Neural crest cell (in vitro differentiated cells): ENCODE measurements at places on chromosomes 7 and 10. TPM values are rescaled to one million over a fixed set of nuclear protein-coding genes. Genes with fewer than 3 reads are reported as not detected.

The ITPRID1 gene
- total RNA-seq, result not detected in 2 replicates

GRCh38 chr10:28922127-28922526 lies 244.8 kb downstream of the BAMBI start:
- DNase-seq, result no peak

- DNase-seq, result no peak
These were observed 1084.1 kb upstream of the PHF14 start for GRCh38 chr7:9889554-9889953.

The CCDC71L gene
- 16.5 and 18.5 TPM in 2 replicates for total RNA-seq

DNA sequence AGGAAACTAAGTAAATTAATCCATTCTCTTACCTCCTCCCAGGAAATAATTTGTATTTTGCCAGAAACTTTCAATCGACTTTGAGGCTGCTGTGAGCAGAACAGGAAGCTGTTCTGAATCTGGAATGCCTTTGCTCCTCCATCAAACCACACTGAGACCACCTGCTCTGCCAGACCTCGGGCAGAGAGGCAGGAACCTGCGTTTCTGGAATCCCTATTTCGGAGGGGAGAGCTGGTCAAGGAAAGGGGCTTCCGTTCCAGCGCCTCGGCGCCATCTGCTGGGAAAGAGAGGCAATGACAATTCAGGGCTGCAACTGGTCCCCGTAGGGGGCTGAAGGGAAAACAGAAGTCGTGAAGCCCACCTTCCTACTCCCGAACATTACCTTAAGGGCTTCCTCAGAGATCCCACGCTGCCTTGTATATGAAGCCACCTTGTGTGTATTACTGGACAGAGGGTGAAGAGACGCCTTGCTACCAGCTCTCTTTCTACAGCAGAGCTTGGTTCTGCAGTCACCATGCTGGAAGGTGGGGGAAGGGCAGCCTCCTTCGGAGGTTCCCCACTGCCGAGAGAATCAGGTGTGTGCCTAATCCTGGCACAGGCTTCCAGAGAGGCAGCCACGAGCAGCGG lies 31.2 kb downstream of the ZNF467 start:
- DNase-seq, result peak; percentile 85

- no peak for DNase-seq
These were observed 78.3 kb downstream of the UNCX start for GRCh38 chr7:1310936-1311335.

- no peak for DNase-seq
These were observed 335.6 kb downstream of the ADK start for GRCh38 chr10:74486659-74487058.

DNA sequence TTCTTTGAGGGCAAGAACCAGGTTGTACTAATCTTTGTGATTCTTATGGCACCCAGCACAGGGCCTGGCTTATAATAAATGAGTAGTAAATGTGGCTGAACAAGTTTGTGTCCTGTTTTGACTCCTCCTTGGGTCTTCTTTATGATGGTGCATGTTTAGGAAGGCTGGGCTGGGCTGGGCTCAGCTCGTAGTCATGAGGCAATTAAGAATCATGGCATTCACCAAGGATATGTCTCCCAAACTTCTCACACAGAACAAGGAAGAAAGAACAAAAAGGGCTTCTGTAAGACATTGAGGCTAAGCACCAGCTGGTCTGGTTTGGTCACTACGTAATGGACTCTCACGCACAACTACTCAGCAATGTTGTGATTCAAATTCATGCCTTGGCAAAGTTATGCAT lies 30.5 kb upstream of the YAE1 start:
- no peak for DNase-seq

DNA sequence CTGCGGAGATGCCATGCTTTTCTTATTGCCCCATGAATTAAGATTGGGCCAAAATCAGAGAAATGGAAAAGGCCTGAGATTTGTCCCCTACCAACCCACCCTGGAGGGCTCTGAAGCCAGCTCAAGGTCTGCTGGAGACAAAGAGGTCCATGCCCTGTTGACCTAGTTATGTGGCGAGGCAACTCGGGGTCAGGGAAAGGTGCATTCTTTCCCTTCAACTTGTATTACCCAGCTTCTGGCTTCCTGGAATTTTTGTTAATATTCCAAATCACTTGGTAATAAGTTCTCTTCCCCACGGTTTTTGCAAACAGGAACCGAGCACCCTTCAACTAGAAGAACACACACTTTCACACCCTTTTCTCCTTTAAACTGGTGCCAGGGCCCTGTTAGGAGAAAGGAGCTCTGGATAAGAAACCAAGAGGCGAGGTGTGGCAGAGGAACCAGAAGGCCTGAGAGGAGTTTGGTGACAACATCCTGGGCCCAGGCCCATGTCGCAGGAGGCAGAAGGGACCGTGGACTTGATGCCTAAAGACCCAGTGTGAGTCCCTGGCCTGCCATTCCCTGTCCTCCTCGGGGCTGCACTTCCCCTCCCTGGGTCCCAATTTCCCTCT lies 12.5 kb upstream of the SFRP5 start:
- DNase-seq, result no peak

DNA sequence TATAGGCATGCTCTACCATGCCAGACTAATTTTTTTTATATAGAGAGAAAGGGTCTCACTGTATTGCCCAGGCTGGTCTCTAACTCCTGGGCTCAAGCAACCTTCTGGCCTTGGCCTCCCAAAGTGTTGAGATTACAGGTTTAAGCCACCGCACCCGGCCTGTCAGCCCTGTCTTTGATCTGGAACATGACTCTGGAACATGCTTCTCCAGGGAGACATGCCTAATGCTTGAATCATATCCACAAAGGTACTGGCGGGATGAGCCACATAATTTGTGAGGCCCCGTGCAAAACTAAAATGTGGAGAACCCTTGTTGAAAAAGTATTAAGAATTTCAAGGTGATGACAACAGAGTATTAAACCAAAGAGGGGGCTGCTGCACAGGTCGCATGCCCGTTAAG lies 282.8 kb downstream of the ARHGAP12 start:
- DNase-seq, result no peak

The ZNF722 gene
- not detected in 2 replicates for total RNA-seq

The PRR15 gene
- 0.41 TPM in 1 of 2 replicates, not detected in the other for total RNA-seq

DNA sequence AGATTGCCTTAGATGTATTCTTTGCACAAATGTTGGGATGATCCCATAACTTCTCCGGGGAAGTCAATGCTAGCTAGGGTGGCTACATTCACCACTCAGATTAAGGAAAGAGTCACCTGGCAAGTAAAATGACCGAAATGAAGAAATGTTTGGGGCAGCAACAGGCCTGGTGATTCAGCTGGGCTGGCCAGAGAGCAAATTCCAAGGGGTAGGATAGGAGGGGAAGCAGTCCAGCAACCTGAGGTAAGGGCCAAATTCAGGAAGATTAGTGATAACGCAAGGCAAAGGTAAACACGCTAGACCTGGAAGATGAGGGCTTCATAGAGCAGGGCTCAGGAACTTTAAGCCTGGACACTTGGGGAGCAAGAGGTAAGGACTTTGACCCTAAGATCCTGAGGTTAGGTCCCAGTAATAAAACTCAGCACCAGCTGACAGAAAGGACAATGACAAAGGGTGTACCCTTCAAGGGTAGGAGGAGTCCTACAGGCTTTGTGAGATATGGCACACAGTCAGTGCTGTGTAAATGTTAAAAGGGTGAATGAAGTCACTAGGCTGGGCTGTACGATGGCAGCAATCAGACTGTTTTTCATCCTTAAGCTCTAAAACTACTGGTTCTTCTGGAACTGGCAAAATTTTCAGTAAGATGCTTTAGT lies 22.7 kb upstream of the SMNDC1 start:
- no peak for DNase-seq

DNA sequence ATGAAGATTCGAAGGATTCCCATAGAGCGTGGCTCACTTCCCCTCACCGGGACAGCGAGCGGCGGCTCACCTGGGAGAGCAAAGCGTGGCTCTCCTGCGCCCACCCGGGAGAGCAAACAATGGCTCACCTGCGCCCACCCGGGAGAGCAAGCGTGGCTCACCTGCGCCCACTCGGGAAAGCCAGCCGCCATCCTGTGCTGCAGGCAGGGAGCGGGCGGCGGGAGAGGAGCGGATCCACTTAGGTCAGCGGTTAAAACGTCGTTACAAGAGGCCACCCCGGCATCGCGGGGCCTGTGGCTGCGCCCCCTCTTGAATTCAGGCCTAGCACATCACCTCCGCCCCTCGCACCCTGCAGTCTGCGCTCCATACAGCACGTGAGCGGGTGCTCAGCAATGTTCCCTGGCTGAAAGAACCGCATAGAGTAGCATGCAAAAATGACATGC lies 461 bp upstream of the FIGNL1 start:
- no peak for DNase-seq

The VGF gene
- total RNA-seq, result 8.7 and 9.1 TPM in 2 replicates

- DNase-seq, result no peak
These were observed 130.6 kb downstream of the SH3PXD2A start for GRCh38 chr10:103724771-103725170.

The ELOVL3 gene
- total RNA-seq, result 0.23 and 0.30 TPM in 2 replicates

GRCh38 chr10:110865186-110865808 lies 6.4 kb upstream of the PDCD4 start:
- no peak for DNase-seq

The RADIL gene
- 12.2 and 13.8 TPM in 2 replicates for total RNA-seq

The CXCL12 gene
- 3.6 and 4.0 TPM in 2 replicates for total RNA-seq

DNA sequence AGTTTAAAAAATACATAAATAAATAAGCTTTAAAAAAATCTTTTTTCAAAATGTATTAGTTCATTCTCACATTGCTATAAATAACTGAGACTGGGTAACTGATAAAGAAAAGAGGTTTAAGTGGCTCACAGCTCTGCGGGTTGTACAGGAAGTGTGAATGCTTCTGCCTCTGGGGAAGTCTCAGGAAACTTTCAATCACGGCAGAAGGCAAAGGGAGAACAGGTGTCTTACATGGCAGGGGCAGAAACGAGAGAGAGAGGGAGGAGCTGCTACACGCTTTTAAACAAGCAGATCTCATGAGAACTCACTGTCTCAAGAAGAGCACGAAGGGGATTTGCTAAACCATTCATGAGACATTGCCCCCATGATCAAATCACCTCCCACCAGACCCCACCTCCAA lies 114.6 kb downstream of the DNAJC1 start:
- DNase-seq, result no peak

GRCh38 chr10:88890681-88891381 lies 10.8 kb downstream of the STAMBPL1 start:
- no peak for DNase-seq

DNA sequence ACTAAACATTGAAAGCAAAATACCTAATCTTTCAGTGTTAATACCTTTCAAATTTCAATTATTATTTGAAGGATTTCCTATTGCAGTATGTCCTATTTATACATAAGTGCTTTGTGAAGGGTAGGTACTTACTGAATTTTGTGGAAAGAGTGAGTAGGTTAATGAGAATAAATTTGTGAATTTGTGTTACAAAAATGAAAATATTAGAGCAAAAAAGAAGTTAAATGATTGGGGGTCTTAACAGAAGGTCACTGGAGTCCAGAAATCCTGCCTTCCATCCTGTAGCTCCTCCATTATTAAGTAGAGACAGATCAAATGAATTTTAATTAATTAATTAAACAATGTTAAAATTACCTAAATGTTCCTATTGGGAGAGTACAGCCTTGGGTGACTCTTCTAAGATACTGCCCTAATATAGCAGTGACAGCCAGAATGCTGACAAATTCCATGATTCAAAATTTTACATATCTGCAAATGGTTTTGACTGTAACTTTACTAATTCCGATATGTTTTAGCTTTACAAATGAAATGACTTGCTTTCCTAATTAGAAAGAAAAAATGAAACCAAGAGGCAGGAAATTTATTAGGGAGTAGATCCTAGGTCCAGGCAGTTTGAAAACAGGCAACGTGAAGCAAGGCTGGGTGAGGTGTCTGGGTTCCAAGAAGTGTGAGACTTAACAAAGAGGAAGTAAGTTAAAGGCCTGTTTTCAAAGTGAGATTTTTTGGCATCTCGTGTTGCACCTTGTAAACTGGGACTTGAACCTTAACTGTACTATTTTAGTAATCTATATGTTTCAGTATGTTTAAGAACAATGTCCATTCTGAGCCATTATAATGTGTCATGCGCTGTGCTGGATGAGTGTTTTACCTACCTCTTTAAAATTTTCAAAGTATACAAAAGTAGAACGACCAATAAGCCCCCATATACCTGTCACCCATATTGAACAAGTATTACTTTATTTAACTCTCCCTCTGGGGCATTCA lies 1.5 kb downstream of the PIK3CG start:
- DNase-seq, result no peak

- DNase-seq, result no peak
These were observed 38.8 kb downstream of the RAMP3 start for GRCh38 chr7:45196374-45196773.

DNA sequence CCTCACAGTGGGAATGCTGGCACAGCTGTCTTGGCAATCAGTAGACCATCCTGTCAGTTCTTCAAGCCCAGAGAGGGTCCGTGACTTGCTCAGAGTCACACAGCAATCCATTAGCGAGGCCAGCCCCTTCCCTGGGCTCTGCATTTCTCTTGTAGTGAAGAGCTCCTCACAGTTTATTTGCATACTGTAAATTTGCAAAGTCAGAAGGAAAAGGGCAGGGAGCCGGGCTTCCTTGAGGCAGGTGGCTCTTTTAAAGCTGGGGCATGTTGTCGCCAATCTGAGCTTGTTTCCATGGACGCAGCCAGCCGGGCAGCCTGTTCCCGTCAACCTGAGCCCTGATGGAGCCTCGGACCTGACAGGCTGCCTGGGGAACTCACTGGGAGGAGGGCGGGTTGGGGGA lies 123.4 kb downstream of the CUX1 start:
- DNase-seq, result no peak

DNA sequence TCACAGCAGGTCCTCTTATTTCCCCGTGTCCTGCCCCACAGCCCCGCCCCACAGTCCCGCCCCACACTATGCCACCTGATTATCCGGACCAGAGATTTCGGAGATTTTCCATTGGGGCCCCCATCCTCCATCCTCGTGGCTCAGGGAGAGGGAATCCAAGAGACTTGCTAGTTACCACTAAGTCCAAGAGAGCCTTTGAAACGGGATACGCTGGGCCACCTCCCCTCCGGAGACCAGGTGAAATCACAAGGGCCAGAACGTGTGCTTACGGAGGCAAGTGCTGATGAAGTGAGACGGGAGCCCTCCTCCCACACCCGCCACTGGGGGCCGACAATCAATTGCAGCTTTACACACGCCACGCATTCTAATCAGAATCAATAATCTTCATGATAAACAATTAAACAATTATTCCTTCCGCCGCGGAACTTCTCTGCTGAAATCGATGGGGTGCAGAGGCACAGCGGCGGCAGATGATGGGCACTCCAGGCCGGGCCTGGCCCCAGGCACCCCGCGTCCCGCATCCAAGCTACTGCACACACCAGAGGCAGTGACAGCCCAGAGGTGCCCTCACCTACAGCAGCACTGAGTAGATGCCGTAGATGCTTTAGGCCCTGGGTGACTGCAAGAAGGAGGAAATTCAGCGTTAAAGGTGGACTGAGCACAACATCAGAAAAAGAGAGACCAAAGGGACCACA lies 534.0 kb upstream of the FOXK1 start:
- DNase-seq, result no peak

DNA sequence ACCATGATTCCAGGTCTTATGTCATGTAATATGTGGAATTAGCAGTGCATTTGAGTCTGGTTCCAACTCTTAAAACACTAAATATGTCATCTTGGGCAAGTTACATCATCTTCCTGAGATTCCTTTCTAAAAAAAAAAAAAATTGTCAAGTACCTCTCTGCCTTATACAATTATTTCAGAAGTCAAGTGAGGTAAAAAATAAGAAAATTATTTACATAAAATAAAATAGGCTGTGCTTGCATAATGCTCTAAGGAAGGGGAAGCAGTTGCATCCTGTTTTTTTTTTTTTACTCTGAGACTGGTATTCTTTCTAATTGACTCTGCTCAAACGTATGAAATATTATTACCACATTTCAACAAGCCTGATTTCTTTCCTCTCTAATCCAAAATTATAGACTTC lies 55.1 kb upstream of the SEMA3A start:
- DNase-seq, result no peak
